Left lobe of liver (tissue), 2 donors: ENCODE measurements at places on chromosomes 13 and 19. TPM values are rescaled to one million over a fixed set of nuclear protein-coding genes. Genes with fewer than 3 reads are reported as not detected.

DNA sequence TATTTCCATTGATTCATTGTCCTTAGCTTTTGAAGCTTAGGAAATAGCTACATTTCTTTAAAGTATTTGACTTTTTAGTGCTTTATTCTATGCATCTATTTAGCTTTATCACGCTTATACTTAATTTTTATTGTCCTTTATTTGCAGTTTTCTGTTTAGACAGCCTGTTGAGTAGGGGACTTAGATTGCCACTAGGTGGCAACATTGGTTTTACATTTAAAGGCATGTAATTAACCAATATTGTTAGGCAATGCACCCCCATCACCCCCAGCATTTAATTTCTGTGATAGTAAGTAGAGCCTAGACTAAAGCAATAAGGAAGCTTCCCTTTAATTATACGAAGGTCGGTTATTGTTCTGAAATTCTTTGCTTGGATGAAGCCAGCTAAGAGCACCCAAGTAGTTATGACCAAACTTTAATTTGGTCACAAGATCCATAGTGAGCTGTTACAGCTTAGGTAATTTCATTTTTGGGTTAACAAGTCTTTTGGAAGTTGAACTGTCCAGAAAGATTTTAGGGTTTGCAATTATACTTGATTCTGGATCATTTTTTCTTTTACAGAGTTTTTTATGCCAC, 36.5 kb downstream of the B3GLCT start:
- no peak for DNase-seq

GRCh38 chr19:7415163-7415856, 66.6 kb downstream of the ARHGEF18 start:
- no peak for DNase-seq

DNA sequence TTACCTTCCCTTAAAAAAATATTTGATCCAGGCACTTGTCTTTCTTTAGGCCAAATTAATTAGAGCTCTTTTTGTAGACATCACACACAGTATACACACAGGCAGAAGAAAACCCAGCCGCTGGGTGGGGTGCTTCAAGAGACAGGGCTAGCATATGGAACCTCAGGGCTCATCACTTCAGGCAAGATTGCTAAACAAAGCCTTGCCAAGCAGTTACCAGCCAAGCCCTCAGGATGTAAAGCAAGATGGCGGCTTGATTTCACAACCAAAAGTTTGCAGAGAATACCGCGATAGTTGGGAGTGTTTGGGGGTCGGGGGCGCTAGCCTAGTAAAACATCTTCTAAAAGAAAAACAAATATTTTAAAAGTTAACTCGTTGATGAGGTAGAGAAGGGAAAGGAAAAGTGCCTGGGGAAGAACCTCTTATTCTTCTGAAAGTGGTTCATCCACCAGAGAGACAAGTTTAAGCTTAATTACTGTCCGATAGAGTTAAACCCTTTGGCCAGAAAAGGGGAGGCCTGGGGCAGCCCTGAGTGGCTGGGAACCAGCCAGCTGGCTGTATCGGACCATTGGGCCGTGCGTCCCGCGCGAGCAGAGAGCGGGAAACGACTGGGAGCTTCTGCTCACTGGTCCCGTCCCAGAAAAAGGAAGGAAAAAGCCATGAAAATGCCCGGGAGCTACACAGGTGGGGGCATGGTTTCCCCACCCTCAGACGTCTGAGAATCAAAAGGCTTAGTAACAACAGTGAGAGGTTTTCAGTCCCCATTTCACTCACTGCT, 254.9 kb upstream of the PCDH20 start:
- DNase-seq = no peak

DNA sequence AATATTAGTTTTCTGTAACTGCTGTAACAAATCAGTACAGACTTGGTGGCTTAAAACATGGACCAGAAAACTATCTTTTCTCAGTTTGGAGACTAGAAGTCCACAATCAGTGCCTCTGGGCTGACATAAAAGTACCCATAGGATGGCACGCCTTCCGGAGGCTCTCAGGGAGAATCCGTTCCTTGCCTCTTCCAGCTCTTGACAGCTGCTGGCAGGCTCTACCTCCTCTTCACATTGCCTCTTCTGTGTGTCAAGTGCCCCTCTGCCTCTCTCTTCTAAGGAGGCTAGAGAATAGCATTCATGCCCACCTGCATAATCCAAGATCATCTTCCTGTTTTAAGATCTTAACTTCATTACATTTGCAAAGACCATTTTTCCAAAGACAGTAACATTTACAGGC, 1194.2 kb downstream of the EFNB2 start:
- no peak for DNase-seq

DNA sequence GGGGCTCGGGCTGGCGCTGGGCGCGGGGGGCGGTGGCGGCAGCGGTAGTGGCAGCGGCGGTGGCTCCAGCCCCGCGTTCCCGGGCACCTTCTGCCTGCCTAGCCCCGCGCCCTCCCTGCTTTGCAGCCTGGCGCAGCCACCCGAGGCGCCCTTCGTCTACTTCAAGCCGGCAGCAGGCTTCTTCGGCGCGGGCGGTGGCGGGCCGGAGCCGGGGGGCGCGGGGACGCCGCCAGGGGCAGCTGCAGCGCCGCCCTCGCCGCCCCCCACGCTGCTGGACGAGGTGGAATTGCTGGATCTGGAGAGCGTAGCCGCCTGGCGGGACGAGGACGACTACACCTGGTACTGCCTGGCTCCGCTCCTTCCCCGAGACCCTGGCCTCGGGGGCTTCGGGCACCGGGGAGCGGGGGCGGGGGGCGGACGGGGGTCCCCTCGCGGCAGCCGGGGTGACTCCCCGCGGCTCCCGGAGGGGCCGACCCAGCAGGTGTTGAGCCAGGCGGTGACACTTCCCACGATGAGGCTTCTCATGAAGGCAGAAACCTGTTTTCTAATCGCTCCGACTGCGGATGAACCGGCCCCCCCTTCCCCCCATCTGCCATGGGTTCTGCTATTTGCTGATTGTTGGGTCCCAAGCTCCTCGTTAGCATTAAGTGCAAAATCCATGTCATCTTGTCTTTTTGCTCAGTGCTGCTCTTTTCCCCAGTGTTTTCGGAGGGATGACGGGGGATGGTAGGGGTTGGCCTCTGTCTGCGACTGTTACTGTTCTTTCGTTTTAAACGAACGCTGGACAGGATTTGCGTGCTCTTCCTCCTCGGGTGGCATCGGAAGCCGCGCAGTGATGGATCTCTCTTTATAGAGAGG, 943 bp downstream of the SLAIN1 start:
- DNase-seq = peak; percentile 48

DNA sequence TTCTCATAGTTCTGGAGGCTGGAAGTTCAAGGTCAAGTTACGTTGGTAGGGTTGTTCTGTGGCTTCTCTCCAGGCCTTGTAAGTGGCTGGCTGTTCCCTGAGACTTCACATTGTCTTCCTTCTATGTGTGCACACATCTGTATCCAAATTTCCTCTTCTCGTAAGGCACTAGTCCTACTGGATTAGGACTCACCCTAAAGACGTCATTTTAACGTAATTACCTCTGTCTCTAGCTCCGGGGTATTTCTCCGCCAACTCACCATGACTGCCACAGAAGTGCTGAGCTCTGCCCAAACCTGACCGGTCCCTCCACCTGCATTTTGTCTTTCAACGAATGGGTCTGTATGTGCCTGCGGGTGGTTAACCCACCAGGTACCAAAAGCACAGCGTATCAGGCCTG, 8.7 kb upstream of the SYDE1 start:
- no peak for DNase-seq

DNA sequence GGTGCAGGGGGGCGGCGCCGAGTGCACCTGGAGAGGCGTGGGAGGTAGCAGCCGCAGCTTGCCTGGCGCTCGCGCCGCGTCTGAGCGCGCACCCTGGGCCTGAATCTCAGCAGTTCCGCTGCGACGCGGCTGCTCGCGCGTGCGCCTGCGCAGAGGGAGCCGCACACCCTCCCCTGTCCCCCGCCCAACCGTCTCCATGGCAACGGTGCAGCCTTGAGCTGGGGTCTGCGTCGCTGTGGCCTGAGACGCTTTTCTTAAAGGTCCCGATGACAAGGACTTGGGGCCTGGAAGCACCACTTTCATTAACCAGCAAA, at the start of gene PNMA8B:
PNMA8B (minus strand) TSS at position 82 of the 314 bp plus-strand sequence. CDS start 402 bp downstream, outside the sequence.
- DNase-seq = no peak

DNA sequence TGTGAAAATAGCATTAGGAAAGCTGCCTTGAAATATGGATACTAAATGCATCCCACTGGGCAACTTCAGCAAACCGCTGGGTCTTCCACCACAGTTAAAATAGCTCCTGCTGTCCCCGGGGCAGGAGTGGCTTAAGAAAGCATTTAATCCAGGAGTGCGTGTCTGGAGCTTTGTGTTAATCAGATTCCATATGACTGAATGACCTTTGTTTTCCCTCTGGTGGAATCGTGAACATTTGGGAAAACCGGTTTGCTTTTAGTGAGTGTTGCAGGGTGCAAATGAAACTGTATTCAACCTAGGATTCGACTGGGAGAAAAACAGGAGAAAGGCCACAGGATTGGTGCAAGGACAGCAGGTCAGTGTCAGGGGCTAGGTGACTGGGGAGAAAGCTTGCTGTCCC, 237.6 kb upstream of the MAB21L1 start:
- DNase-seq = no peak

Gene KEAP1
- total RNA-seq = 59.6 TPM
